NCI-H1048 (cell line): ENCODE measurements at places on chromosomes 16 and 17.

DNA sequence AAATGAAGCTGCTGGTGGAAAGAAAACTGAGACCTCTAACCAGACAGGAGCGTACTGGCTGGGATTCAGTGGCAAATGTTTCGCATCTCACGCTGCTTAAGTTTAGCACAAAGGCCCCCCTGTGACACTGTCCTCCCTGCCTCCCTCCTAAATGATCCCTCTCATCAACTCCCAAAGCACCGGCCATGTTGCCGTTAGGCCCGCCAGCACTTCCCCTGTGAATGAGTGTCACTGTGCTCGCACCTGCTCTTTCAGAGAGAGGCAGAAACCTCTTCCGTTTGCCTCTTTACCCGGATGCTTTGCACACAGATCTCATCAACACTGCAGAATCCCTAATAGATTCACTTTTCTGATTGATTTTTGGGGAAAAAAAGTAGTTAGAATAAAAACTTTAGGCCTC lies 26.5 kb downstream of the MBTPS1 start:
- DNase-seq: no peak

DNA sequence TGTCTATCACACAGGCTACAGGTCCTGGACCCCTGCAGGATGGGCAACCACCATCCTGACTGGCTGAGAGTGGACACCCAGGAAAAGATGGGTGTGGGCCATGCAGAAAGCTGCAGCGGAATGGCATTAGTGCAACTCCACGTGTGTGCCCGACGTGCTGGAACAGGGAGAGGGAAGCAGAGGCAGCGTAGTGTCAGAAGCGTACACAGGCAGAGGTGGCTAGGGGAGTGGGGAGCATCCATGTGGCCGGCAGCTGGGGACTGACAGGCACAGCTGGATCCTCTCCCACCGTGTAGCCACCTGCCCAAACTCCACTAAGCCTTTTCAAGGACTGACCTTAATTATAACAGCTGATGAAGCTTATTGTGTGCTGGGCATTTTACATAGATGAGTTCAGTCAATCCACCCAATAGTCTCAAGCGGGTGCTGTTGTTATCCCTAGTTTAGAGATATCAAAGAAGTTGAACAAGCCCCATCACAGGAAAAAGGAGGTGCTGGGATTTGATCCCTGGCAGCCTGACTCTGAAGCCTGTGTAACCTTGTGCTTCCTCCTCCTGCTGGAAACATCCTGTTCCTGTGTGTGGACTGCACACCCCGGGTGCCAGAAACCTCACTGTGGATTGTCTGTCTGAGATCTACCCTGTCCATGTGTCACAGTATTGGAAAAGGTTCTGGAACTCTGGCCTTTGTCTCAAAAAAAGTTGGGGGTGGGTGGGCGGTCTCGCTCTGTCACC lies 114.0 kb downstream of the PRKCA start:
- no peak for DNase-seq

DNA sequence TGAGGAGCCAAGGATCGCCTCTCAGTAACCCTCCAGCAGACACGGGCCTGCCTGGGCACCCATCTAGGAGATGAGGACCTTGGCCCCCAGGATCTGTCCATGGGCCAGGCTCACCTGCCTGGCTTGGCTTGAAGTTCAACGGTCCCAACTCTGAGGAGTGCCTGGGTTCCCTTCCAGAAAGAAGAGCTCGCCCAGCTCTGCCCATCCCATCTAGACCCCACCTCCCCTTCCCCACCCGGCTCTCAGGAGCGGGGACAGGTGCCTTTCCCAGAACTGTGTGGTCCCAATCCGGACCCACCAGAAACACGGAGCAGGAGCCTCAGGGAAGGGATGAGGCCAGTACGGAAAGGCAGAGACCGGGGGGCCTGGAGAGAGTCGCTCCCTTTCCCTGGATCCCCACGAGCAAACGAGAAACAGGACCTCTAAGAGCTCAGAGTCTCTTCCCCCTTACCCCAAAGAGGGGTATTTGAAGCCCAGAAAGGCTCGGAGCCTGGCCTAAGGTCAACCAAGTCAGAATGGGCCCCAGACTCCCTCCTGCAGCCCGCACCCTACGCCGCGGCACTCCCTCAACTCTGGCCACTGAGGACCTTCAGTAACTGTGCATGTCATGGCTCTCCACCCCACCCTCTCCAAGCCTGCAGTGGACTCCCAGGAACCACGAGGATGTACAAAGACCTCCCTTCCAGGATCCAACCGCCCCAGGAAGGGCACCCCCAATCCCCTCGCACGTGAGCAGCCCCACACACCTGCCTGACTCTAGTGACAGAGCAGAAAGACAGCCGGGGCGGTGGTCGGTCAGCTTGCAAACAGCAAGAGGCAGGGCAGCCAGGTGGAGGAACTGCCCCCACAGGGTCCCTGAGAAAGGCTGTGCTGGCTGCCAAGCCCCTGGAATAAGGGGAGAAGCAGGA lies 5.4 kb downstream of the CLUH start:
- DNase-seq: no peak

DNA sequence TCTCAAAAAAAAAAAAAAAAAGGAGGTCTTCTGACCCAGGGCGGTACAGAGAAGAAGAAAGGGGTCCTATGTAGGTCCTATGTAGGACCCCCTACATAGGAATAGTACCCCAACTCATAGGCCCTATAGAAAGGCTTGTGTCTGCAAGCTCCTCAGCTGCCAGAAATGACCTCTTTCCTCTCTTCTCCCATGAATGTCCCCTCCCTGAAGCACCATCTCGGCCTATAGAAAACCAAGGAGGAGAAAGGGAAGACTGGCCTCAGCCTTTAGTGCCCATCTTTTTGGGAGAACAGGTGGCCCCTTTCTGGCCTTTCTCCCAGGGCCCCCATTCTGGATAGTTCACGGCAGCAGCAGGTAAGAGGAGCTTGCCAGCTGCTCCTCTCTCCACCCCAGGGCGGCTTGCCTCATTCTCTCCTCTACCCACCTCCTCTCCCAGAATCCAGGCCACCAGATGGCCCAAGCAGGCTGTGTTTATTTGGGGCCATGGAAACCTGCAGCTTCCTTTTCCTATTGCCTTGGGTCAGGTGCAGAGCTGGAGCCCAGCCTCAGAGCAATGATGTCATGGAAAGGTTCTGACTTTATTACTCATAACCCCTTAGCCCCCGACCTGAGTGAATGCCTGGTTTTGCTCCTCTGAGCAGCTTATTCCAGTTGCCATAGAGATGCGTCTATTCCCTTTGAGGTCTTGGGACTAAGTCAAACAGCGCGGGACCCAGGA lies 1.6 kb upstream of the MRPL58 start:
- DNase-seq: no peak

DNA sequence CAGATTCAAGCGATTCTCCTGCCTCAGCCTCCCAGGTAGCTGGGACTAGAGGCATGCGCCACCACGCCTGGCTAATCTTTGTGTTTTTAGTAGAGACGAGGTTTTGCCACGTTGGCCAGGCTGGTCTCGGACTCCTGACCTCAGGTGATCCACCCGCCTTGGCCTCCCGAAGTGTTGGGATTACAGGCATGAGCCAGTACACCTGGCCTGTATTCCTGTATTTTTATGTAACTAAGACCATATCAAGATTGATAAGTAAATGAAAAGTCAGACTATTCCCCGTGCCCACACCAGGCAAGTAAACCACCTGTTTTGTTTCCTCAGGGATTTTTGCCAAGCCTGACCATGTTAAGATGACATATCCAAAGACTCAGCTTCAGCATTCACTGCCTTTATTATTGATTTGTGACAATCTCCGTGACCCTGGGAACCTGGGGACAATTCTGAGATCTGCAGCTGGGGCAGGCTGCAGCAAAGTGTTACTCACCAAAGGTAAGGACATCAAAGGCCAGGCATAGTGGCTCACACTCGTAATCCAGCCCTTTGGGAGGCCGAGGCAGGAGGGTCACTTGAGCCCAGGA lies 5.6 kb downstream of the MRM3 start:
- no peak for DNase-seq

- DNase-seq: no peak
Measured at GRCh38 chr17:1047879-1048470, 51.0 kb downstream of the TIMM22 start.

DNA sequence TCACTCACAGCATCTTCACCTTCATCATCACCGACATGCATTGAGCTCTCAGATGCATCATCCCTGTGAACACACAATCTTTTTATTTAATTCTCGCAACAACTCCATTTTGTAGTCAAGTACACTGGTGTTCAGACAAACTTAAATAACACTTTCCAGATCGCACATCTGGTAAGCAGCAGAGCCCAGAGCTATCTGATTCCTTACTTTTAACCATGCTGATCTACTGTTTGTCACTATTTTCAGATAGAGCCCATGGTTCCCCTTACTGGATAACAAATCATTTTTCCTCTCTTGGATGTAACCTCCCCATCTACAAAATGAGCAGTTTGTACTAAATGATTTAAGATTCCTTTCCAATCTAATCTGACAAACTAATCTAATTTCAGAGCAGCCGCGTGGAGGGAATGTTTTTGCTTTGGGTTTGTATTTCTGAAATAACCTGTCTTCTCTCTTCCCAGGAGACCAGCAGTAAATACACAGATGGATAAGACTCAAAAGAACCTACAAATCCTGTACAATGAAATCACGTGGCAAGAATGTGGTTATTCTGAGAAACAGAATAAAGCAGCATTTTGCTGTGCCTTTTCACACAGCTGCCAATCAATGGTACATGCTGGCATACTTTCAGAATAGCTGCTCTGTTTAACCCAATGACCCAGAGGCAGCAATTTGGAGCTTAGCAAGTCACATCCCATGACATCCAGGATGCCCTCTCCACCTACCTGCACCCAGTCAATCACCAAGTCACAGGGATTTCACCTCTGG lies 72.9 kb upstream of the CCL2 start:
- no peak for DNase-seq

- peak; percentile 60 for DNase-seq
Measured at GRCh38 chr17:35930211-35931065, at the start of gene RDM1. Gene RDM1 (minus strand): TSS chr17:35930773. CDS start chr17:35930727, 46 bp downstream.

DNA sequence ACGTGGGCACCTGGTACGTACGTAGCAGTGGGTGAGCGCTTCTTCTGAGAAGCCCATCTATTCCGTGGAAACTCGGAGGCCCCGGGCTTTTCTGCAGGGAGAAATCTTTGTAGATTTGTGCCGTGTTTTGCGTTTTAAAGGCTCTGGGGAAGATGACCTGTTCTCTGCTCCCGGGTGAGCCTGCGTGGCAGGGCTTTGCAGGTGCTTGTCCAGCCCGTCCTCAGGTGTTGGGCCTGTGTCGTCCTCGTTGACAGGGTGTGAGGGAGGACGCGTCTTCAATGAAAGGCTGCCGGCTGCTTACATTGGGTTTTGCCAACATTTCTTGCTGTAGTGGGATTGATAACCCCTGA lies 87.5 kb upstream of the ZNF750 start:
- no peak for DNase-seq

GRCh38 chr17:32349503-32349853 lies 479 bp upstream of the ZNF207 start:
- no peak for DNase-seq

DNA sequence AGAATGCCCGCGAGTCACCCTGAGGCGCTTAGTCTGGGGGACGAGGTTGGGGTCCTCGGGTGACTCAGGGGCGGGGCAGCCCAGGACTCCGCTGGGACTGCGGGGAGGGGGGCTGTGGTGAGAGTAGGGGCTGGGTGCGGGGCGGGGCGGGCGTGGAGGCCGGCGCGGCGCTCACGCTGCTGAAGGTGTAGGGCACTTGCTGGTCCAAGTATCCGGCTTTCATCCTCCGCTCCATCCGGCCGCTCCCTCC lies 832 bp downstream of the ETV4 start:
- no peak for DNase-seq

DNA sequence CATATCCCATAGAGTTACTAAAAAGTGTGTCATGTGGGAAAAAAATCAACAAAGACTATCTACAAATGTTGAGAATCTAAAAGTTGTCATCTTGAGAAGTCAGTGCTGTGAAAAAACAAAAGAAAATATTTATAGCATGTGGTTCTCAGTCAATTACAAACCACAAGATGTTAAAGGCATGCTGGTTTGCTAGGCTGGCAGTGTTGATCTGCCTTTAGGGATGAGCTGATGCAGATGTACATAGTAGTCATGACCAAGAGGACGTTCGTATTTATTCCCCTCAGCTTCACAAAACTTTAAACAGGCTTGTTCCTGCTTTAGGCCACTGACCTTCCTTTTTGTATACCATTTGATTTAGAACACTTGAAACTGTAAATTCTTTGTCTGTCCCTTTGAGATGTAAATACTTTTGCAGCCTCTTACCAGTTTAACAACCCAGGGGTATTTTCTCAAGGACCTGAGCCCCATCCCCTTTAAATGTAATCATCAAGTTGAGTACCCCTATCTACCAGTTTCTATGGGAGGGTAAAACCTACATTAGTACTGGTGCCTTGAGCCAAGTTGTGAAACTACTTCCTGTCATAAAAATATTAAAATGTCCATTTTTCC lies 446.6 kb downstream of the KCNJ18 start:
- DNase-seq: no peak

DNA sequence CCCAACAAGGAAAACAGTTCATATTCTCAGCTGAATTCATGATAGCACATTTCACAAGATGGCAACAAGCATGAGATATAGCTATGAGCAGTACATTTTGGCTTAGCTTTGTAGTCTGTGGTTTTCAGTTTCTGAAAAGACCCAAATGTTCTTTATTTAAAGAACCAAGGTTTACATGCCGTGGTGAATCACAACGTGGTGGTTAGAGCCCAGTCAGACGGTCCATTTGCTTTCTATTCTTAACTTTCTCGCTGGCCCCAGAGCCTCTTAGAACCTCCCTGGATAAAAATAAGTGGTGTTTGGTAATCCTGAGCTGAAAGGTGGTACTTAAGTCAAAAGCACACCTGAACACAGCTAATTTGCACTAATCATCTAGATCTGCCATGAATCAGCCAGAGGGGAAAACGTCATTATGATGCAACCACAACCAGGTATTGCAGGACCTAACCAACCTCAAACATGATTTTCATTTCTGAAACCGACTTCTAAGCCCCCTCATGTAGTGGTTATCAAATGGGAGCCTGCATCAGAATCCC lies 18.6 kb upstream of the HAPSTR1 start:
- no peak for DNase-seq

- DNase-seq: no peak
Measured at GRCh38 chr16:75265911-75266701, 14.7 kb upstream of the BCAR1 start.

- no peak for DNase-seq
Measured at GRCh38 chr16:20871941-20872815, 28.0 kb downstream of the DCUN1D3 start.

GRCh38 chr17:43909537-43910231 lies 2.3 kb upstream of the MPP2 start:
- DNase-seq: no peak

GRCh38 chr17:66548158-66548557 lies 245.7 kb downstream of the PRKCA start:
- no peak for DNase-seq
